ENCODE measurements at places on chromosomes 5 and 9. TPM values are rescaled to one million over a fixed set of nuclear protein-coding genes. Genes with fewer than 3 reads are reported as not detected.
A peak's percentile ranks its signal among the peaks of the same experiment; 100 is the strongest.

- H3K27ac ChIP-seq, result no peak overlapping the region
- H3K27me3 ChIP-seq, result peaks cover 96% of the 10 kb centered on the region
- no peaks in the 10 kb centered on the region for H3K4me1 ChIP-seq
- H3K36me3 ChIP-seq, result no peaks in the 10 kb centered on the region
These were observed 9.8 kb upstream of the GPRIN1 start for GRCh38 chr5:176619569-176620332.

DNA sequence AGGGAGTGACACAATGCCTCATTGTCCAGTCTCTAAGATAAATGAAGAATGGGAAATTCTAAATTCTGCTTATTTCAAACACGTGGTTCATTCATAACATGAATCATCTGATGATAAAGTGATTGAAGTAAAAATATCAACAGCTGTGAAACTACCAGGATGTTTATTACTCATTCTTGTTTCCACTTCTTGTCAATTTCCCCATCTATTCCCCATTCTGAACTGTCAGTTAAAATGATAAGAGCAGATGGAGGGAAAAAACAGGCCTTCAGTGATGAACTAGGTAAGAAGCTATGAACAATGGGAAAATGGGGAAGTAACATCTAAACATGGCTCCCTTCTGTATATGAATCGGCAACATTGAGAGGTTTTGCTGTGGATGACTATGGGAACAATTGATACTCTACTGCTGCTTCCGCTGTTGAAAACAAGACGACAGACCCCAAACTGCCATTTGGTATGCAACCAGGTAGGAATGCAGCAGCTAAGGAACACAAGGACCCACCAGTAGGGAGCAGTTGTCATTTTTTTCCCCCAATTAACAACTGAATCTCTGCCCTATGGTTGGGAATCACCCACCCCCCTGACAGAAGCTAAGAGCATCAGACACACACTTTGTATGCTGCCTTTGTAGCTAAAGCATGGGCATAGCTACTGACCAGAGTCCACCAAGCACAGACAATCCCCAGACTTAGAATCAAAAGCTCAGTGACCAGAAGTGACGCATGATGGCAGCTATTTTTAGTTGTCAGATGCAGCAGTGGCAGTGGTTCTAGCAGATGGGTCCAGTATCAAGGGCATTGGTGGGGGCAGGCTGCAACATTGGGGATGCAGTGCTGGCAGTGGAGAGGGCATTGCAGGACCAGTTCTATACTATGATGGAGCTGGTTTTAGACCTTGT, 52.9 kb upstream of the ZNF366 start:
- H3K27me3 ChIP-seq, result no peaks in the 10 kb centered on the region
- DNase-seq, result no peak
- peaks cover 21% of the 10 kb centered on the region for H3K4me1 ChIP-seq
- no peak overlapping the region for H3K27ac ChIP-seq

GRCh38 chr5:67652201-67652600, 455.6 kb upstream of the CD180 start:
- no peak overlapping the region for H3K4me3 ChIP-seq
- H3K27ac ChIP-seq, result no peak overlapping the region
- no peak for DNase-seq
- H3K36me3 ChIP-seq, result no peaks in the 10 kb centered on the region
- H3K4me1 ChIP-seq, result peaks cover 15% of the 10 kb centered on the region

- no peak overlapping the region for H3K4me3 ChIP-seq
- H3K27me3 ChIP-seq, result no peaks in the 10 kb centered on the region
- no peaks in the 10 kb centered on the region for H3K36me3 ChIP-seq
- peak overlapping the region; percentile 51 for H3K27ac ChIP-seq
- H3K4me1 ChIP-seq, result peaks cover 14% of the 10 kb centered on the region
These were observed 3.7 kb upstream of the PJA2 start for GRCh38 chr5:109413458-109413857.

GRCh38 chr5:111337688-111338087, 113.5 kb downstream of the CAMK4 start:
- H3K4me3 ChIP-seq, result no peak overlapping the region
- no peaks in the 10 kb centered on the region for H3K36me3 ChIP-seq
- no peaks in the 10 kb centered on the region for H3K4me1 ChIP-seq
- no peak overlapping the region for H3K27ac ChIP-seq

DNA sequence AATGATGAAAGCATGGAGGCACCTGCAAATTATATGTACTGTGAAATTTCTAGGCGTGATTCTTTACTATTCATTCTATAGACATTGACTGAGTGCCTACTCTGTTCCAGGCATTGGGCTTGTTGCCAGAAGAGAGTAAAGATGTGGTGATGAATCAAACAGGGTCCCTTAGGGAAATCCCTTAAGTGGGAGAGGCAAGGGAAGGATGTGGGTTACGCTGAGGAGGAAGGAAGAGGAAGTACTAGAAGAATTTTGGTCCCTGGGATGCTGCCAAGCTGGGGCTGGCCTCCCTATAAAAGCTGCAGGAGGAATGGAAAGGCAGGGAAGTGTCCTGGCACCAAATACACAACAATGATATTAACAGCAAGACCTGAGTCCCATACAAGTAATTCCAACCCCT, 76.7 kb upstream of the SPOCK1 start:
- H3K4me1 ChIP-seq, result no peaks in the 10 kb centered on the region
- no peak overlapping the region for H3K4me3 ChIP-seq
- no peak overlapping the region for H3K27ac ChIP-seq
- peaks cover 21% of the 10 kb centered on the region for H3K27me3 ChIP-seq
- H3K36me3 ChIP-seq, result no peaks in the 10 kb centered on the region

GRCh38 chr5:66232706-66233445, 88.8 kb downstream of the SREK1 start:
- no peaks in the 10 kb centered on the region for H3K36me3 ChIP-seq
- H3K27ac ChIP-seq, result peak overlapping the region; percentile 93
- H3K4me1 ChIP-seq, result peaks cover 10% of the 10 kb centered on the region
- DNase-seq, result no peak
- peaks cover 12% of the 10 kb centered on the region for H3K27me3 ChIP-seq

DNA sequence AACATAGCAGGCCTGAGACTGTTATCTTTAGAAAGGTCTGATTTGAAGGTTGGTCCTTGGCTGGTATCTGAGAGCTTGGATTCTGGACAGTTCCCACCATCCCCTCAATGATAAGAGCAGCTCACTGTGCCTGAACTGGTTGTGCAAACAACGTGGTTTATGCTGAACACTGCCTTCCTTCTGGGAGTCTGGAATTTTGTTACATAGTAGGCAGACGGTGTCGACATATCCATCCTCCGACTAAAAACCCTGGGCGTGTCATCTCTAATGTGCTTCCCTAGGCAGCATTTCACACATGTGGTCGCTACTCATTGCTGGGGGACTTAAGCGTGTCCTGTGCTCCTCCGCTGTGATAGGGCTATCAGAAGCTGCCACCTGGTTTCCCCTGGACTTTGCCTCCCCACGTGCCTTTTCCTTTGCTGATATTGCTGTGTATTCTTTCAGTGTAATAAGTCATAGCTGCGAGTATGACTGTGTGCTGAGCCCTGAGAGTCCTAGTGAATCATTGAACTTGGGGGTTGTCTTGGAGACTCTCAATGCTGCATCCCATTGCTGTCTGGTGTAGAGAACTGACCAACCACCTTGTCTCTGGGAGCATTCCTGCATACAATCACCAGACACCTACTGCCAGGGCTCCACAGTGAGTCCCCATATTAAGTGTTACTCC, 119.1 kb upstream of the TBC1D2 start:
- peaks cover under 1% of the 10 kb centered on the region for H3K27me3 ChIP-seq
- no peaks in the 10 kb centered on the region for H3K36me3 ChIP-seq
- H3K4me3 ChIP-seq, result no peak overlapping the region
- peak overlapping the region; percentile 62 for H3K27ac ChIP-seq
- peaks cover 11% of the 10 kb centered on the region for H3K4me1 ChIP-seq
- peak; percentile 49 for DNase-seq

DNA sequence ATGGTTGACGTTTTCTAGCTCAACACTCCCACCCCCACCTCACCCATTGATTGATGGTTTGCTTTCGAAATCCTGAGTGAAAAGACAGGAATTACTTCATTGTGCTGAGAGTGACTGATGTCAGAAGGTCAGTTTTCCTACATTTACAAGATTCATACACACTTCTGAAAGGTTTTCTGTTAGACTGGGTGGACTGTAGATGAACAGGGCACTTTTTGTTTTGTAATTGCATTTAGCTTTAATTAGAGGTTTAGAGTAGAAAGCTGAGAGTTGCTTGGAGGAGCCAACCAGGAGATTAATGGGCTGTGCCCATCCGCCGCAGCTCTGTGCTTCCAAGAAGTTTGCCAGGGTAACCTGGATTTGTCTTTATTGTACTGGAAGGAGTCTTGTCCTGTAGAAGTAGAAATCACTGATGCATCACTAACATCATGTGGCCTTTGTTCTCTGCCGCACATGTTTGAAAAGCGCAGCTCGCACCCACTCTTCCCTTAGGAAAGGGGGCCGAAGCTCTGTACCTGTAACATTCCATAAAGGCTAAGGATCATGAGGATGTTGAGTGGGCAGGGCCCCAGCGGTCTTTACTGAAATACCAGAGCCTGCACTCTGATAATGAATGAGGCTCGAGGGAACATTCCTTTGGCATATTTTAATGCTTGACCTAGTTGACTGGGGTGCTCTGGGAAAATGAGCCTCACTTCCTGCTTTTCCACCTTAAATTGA, 267.6 kb upstream of the DMRT1 start:
- H3K36me3 ChIP-seq, result peaks cover 4% of the 10 kb centered on the region
- H3K27me3 ChIP-seq, result no peaks in the 10 kb centered on the region

DNA sequence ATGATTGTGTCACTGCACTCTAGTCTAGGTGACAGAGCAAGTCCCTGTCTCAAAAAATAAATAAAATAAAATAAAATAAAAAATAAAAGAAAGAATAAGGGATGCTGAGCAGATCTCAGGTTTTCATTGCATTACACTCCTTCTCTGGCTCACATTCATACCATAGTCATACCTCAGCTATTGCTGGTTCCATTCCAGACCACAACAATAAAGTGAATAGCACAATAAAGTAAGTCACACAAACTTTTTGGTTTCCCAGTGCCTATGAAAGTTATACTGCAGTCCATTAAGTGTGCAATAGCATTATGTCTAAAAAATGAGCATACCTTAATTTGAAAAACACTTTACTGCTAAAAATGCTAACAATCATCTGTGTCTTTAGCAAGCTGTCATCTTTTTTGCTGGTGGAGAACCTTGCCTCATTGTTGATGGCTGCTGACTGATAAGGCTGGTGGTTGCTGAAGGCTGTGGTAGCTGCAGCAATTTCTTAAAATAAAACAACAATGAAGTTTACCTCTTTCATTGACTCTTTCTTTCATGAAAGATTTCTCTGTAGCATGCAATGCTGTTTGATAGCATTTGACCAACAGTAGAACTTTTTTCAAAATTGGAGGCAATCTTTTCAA, 415.7 kb downstream of the ZNF608 start:
- H3K27me3 ChIP-seq, result peaks cover 3% of the 10 kb centered on the region
- no peak overlapping the region for H3K4me3 ChIP-seq
- H3K27ac ChIP-seq, result no peak overlapping the region
- peaks cover 7% of the 10 kb centered on the region for H3K4me1 ChIP-seq
- H3K36me3 ChIP-seq, result no peaks in the 10 kb centered on the region

- H3K27me3 ChIP-seq, result peaks cover 13% of the 10 kb centered on the region
- H3K27ac ChIP-seq, result no peak overlapping the region
- peaks cover 9% of the 10 kb centered on the region for H3K4me1 ChIP-seq
- no peak for DNase-seq
- H3K4me3 ChIP-seq, result no peak overlapping the region
These were observed 217.6 kb downstream of the CAAP1 start for GRCh38 chr9:26675035-26675434.

GRCh38 chr9:137315581-137316011, 13.5 kb upstream of the NRARP start:
- no peaks in the 10 kb centered on the region for H3K4me1 ChIP-seq
- no peak for DNase-seq
- H3K27ac ChIP-seq, result no peak overlapping the region
- H3K4me3 ChIP-seq, result no peak overlapping the region
- H3K27me3 ChIP-seq, result no peaks in the 10 kb centered on the region

GRCh38 chr5:94776167-94776566, 157.7 kb downstream of the SLF1 start:
- peaks cover 4% of the 10 kb centered on the region for H3K36me3 ChIP-seq
- H3K27ac ChIP-seq, result peak overlapping the region; percentile 8
- peaks cover 36% of the 10 kb centered on the region for H3K4me1 ChIP-seq
- no peak for DNase-seq

The MRPL41 gene
- 51.6 TPM for total RNA-seq

The CCNO gene
- 1.6 TPM for total RNA-seq

The SLC6A3 gene
- total RNA-seq, result 0.19 TPM

The SPAG8 gene
- total RNA-seq, result 14.2 TPM

The TIMD4 gene
- not detected for total RNA-seq

The NR2F1 gene
- 6.6 TPM for total RNA-seq

The ANKH gene
- total RNA-seq, result 41.1 TPM
